ENCODE measurements at places on chromosomes 16 and 17. TPM values are rescaled to one million over a fixed set of nuclear protein-coding genes. Genes with fewer than 3 reads are reported as not detected.

DNA sequence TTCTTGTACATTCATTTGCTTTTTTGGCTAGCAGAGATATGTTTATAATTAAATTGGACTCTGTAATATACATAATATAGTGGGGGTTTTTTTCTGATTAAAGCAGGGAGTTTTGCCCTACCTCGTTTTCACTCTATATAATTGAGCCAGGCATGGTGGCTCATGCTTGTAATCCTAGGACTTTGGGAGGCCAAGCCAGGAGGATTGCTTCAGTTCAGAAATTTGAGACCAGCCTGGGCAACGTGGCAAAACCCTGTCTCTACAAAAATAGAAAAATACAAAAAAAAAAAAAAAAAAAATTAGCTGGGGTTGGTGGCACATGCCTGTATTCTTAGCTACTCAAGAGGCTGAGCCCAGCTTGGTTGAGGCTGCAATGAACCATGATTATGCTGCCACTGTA is 42.2 kb downstream of the PAFAH1B1 start:
- no peak for DNase-seq

DNA sequence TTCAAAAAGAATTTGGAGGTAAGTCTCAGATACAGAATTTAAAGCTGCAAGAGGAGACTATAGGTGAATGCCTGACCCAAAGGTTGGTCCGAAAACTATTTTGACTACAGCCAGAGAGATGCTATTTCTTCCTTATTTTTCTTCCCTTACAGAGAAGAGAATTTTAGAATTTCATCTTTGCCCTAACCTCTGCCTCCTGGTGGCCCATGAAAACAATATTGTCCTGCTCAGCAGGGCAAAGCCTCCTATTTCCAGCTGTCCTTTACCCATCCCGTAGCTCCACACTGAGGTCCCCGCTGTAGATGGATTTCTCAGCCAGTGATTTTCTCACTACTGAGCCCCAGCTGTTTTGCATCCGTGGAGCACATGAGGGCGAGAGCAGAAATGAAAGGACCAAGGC is 24.6 kb downstream of the HOXB1 start:
- DNase-seq, result no peak

GRCh38 chr16:5042574-5043171 is 8.9 kb upstream of the NAGPA start:
- no peak for DNase-seq

- no peak for DNase-seq
These were observed 12.8 kb upstream of the CLEC18C start for GRCh38 chr16:70160821-70161220.

GRCh38 chr16:78773291-78773702 is 673.8 kb downstream of the WWOX start:
- no peak for DNase-seq

DNA sequence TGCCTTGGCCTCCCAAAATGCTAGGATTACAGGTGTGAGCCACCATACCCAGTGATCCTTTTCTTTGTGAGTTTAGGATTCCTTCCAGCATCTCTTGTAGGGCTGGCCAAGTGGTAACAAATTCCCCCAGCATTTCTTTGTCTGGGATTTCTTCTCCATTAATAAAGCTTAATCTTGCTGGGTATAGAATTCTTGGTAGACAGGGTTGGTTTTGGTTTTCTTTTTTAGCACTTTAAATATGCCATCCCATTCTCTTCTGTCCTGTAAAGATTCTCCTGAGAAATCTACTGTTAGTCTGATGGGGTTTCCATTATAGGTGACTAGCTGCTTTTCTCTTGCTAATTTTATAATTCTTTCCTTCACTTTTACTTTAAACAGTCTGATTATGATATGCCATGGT is 173.0 kb upstream of the TOM1L1 start:
- DNase-seq, result no peak

DNA sequence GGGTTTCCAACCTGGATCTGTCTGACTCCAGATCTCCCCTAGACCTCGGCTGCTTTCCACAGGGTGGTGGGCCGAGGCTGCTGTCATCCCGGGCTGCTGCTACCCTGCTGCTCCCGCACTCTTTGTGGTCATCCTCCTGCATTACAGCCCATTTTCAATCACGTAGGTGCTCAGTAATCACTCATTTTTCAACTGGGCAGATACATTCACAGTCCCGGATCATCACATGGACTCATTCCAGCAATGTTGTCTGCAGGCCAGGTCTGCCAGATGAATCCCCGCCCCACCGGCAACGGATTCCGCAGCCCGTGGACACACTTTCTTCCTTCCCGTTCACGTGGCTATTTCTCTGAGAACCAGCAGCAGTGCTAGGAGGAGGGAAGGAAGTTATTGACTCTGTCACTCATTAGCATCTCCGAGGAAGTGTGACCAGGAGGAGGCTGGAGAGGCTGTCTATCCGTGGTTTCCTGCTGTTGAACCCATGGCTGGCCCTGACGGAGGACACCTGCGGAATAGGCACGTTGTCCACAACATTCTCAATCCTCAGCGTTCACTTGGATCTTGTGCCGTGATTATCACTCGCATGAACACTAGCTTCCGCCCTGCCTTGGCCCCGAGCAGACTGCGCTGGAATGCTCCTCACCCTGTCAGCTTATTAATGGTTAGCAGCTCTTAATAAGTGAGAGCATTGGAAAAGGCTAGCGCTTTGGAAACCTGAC is 14.7 kb upstream of the ZCCHC14 start:
- DNase-seq, result no peak

DNA sequence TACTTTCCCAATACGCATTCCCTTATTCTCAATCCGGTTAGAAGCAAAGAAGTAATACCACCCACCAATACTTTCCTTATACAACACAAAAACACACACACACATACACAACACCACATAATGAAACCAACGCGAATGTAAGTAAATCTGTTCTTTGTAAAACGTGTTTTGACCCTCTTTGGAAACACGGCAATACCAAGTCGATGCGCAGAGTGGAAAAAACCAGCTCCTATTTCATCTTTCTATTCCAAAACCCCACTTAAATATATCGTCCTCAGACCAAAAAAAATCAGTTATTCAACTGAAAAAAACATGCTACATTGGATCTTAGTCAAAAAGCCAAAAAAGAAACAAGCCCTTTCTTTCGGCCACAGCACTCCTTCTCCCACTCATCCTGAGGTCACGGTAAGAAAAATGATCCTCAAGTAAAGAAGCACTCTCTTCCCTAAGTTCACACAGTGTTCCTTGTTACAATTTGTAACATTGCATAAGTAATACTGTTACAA is 31.0 kb upstream of the ARL4D start:
- DNase-seq, result peak; percentile 99

DNA sequence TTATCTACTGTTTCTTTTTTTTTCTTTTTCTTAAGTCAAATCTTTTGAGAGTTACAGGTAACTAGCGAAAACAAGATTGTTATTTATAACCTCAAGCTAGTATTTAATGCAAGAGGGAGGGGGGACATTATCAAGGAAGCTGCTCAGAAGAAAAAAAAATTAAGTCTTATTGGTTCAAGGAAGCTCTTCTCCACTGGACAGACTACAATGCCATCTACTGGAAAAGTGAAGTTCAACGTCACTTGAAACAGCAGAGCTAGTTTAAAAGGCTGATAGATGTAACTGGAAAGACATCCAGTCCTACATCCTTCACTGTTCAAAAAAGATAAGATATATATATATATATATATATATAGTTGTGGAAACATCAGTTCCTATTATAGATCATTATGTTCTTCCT is 418.0 kb upstream of the PSMD7 start:
- DNase-seq, result peak; percentile 68

DNA sequence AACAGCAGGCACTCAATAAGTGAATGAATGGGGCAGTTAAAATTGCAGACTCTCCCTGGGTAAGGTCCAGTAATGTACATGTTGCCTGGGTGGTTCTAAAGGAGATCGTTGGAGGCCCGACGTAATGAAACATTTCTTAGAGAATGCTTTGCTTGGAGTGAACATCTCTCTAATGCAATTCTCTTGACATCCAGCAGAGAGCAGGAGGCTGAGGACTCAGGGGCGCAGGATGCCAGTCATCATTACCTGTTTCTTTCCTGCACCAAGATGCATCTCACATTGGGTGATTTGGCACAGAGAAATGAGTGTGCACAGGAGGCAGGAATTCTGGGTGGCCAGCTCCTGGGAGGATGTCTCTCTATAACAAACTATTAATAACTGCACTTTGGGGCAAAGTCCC is 130.3 kb upstream of the RBBP6 start:
- DNase-seq, result no peak

- no peak for DNase-seq
These were observed 8.6 kb downstream of the MAP2K3 start for GRCh38 chr17:21292867-21293830.

DNA sequence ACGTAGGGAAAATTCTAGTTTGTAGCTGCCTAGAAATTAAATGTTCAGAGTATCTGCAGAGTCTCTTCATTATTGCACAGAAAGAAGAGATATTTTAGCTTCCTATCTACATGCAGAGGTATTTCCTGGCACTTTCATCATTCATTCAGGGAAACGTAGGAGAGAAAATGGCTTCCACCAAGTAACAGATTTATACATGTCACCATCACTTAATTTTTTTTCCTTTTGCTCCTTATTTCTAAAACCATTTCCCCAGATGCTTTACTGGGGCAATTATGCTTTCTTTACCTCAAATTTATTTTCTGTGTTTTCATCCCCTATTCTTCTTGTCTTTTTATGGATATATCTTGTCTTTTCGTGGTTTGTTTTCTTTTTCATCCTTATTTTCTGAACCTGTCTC is 18.5 kb downstream of the ATP6V0A1 start:
- DNase-seq, result no peak

DNA sequence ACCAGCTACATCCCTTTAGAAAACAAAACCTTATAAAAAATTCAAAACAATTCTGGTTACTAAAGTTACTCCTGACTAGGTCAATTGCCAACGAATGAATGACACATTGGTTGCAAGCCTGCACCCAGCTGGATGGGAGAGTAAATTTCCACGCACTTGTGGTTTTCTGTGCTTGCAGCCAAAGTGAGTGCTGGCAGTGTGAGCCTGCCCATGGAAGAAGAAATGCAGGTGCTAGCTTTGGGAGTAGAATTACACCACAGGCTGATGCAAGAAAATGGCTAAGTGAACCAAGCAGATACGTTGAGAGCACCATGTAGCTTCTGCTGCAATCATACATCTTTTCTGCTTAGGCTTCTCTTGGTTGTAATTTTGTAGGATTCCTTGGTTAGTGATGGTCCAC is 74.6 kb downstream of the SYCE1L start:
- no peak for DNase-seq

- no peak for DNase-seq
These were observed 14.9 kb downstream of the CPPED1 start for GRCh38 chr16:12788758-12789157.

GRCh38 chr16:31213877-31214707 is at the start of gene TRIM72:
TRIM72 (plus strand) TSS chr16:31214119; CDS start chr16:31214739, 620 bp downstream.
- no peak for DNase-seq

DNA sequence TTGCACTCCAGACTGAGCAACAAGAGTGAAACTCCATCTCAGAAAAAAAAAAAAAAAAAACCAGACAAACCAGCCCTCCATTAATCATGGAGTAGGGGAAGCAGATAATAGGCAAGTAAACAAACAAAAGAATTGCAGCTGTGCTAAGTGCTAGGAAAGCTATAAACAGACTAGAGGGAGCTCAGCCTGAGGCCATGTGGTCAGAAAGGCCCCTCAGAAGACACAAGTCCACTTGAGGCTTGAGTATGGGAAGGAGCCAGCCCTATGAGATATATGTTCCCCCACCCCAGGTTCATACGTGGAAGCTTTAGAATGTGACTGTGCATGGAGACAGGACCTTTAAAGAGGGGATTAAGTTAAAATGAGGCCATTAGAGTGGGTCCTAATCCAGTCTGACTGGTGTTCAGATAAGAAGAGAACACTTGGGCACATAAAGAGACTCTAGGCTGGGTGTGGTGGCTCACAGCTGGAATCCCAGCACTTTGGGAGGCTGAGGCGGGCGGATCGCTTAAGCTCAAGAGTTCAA is 132.6 kb upstream of the NOL11 start:
- no peak for DNase-seq

The CCL16 gene
- polyA plus RNA-seq, result 0.14 TPM

The PRCD gene
- 2.6 TPM for polyA plus RNA-seq

The CA7 gene
- 0.34 TPM for polyA plus RNA-seq

The NPIPA2 gene
- 3.1 TPM for polyA plus RNA-seq

The RNF43 gene
- polyA plus RNA-seq, result 11.9 TPM

The EVPL gene
- 15.1 TPM for polyA plus RNA-seq

The DNASE1L2 gene
- polyA plus RNA-seq, result 1.0 TPM
